Progenitor cell of endocrine pancreas (in vitro differentiated cells): ENCODE measurements at places on chromosomes 3 and 15. TPM values are rescaled to one million over a fixed set of nuclear protein-coding genes. Genes with fewer than 3 reads are reported as not detected.

DNA sequence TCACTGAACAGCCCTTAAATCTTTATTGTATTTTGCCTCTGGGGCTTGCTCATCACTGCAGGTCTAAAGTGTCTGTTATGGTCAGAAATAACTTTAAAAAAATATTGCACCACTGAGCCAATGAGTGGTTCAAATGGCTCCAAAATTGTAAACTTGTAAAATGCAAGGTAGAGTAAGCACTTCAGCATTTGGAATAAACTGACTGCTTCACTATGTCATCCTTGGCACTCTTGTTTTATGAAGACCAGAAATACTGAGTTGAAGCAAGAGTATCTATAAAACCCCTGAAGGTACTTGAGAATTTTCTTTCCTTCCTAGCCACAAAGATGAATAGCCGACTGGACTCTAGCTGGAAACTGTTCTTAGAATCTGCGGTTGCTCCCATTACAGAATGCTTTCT is 390.3 kb upstream of the DPH6 start:
- no peaks in the 10 kb centered on the region for H3K4me1 ChIP-seq
- no peak overlapping the region for H3K27ac ChIP-seq
- H3K36me3 ChIP-seq = no peaks in the 10 kb centered on the region
- no peak overlapping the region for H3K4me3 ChIP-seq
- no peaks in the 10 kb centered on the region for H3K27me3 ChIP-seq
- DNase-seq = no peak

DNA sequence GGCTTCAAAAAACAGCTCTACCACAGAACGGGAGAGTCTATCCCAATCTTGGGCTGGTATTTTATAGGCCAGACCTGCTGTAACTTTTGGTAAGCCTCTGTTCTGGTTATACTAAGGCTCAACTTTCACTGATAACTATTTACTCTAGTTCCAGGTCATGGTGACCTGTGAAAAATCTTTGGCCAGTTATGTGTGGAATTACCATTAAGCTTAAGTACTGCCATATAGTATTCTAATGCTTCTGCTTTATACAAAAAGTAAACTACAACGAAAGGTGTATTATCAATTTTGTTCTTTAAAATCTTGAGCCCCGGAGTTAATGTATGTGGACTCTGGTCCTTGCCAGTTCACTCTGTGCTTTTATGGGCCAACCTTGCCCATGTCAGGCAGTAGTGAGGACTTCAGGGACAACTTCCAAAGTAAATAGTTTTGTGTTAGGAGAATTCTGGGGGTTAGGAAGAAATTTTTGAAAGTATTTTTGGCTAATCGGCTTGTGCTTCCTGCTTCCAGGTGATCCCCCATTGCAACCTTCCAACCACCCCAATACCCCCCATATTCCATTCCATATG is 6.4 kb downstream of the SIAH2 start:
- no peak overlapping the region for H3K27ac ChIP-seq
- peaks cover 30% of the 10 kb centered on the region for H3K4me1 ChIP-seq
- H3K4me3 ChIP-seq = no peak overlapping the region
- DNase-seq = no peak
- H3K27me3 ChIP-seq = no peaks in the 10 kb centered on the region

GRCh38 chr15:70569714-70570231 is 193.6 kb downstream of the UACA start:
- H3K27me3 ChIP-seq = peaks cover 29% of the 10 kb centered on the region
- H3K4me1 ChIP-seq = no peaks in the 10 kb centered on the region
- H3K4me3 ChIP-seq = no peak overlapping the region
- DNase-seq = no peak
- H3K27ac ChIP-seq = no peak overlapping the region

CKMT1B gene
- 1.8 and 3.3 TPM in 2 replicates for total RNA-seq

DNA sequence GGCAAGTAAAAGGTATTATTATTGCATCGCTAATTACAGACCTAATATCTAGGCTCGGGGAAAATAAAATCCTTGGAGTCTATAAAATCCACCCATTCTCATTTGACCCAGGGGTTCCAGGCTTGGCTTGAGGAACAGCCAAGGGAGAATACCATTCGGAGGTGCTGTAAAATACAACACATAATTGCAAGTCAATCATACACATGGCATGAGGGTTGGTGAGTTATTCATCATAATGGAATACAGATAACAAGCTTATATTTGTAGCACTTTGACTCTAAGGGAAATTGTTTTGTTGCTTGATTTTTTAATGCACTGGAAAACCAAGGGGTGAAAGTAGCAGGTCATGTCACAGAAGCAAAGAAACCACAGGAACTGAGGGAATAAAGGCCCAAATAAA is 16.8 kb upstream of the DIS3L start:
- no peak overlapping the region for H3K27ac ChIP-seq
- DNase-seq = no peak
- H3K4me3 ChIP-seq = no peak overlapping the region
- no peaks in the 10 kb centered on the region for H3K36me3 ChIP-seq

DNA sequence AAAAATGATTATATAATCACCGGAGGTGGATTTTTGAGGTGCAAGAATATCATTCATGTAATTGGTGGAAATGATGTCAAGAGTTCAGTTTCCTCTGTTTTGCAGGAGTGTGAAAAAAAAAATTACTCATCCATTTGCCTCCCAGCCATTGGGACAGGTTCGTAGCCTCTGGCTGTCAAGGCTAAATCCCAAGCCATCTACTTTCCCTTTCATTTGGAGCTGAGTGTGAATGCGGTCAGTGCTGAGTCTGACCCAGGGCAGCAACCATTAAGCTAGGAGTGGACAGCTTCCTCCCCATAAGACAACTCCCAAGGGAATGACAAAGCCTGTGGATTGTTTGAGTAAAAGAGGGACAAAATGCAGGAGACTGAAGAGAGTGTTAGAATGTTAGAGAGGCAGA is 33.6 kb downstream of the PARP14 start:
- H3K4me1 ChIP-seq = peaks cover 8% of the 10 kb centered on the region
- no peak overlapping the region for H3K27ac ChIP-seq
- H3K36me3 ChIP-seq = peaks cover 40% of the 10 kb centered on the region
- no peak for DNase-seq

FYCO1 gene
- 17.0 and 18.0 TPM in 2 replicates for total RNA-seq
